ENCODE measurements at places on chromosomes 2 and 18.

DNA sequence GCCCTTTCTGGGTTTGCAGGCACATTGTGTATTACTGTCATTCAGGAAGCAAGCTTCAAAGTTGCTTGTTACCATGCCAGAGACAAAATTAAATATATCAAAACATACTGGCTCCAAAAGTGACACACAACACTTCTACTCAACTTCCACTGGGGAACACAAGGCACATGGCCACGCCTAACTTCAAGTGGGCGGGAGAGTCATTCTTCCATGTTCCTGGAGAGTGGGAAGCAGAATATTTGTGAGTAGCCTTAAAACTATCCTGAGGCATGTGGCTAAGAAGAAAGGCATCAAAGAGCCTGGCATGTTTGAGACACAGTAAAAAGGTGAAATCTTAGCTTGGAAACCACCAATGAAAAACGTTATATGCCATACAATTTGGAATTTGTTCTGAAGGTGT is 90.5 kb upstream of the TACR1 start:
- peak; percentile 34 for DNase-seq

- peak; percentile 84 for DNase-seq
These were observed 89.5 kb downstream of the COL6A3 start for GRCh38 chr2:237324405-237324831.

- DNase-seq: peak; percentile 31
These were observed 242.1 kb upstream of the OSR1 start for GRCh38 chr2:19600506-19600905.

DNA sequence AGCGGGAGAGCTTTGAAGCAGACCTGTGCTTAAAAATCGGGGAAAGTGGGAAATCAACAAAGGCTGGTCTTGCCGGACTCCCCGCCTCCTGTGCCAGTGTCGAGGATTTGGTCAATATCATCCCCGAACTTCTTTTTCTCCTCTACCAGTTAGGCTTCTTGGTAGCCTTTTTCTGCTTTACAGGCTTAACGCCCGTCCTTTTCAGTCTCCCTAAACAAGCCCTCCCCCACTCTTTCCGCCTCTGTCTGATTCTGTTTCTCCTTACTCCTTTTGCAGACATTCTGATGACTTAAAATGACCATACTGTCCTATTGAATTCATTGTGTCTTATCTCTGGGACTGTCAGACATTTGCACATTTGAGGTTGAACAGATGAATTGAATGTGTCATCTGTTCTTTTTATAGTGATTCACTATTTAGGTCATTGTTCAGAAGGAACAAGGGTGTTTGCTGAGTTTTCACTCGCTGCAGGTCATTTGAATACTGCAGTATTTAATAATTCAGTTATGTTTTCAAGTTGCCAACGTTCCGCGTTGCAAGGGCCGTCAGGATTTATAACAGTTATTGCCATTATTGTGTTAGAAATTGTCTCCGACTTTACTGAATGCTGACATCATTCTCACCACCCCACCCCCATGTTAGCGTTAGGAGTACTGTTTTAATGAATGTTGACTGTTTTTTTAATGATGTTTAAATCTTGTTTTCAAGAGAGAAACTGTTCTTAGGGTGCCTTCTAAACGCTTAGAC is 1.1 kb downstream of the ITGAV start:
- peak; percentile 51 for DNase-seq

GRCh38 chr2:44843641-44844310 is 97.7 kb upstream of the SIX3 start:
- no peak for DNase-seq

GRCh38 chr2:42799881-42800280 is 7.5 kb upstream of the HAAO start:
- DNase-seq: no peak

- DNase-seq: no peak
These were observed 36.8 kb upstream of the VPS54 start for GRCh38 chr2:64056021-64056420.

GRCh38 chr2:101124643-101125366 is 26.4 kb downstream of the TBC1D8 start:
- peak; percentile 48 for DNase-seq

- DNase-seq: no peak
These were observed 10.3 kb upstream of the SCN1A start for GRCh38 chr2:166138144-166138543.

DNA sequence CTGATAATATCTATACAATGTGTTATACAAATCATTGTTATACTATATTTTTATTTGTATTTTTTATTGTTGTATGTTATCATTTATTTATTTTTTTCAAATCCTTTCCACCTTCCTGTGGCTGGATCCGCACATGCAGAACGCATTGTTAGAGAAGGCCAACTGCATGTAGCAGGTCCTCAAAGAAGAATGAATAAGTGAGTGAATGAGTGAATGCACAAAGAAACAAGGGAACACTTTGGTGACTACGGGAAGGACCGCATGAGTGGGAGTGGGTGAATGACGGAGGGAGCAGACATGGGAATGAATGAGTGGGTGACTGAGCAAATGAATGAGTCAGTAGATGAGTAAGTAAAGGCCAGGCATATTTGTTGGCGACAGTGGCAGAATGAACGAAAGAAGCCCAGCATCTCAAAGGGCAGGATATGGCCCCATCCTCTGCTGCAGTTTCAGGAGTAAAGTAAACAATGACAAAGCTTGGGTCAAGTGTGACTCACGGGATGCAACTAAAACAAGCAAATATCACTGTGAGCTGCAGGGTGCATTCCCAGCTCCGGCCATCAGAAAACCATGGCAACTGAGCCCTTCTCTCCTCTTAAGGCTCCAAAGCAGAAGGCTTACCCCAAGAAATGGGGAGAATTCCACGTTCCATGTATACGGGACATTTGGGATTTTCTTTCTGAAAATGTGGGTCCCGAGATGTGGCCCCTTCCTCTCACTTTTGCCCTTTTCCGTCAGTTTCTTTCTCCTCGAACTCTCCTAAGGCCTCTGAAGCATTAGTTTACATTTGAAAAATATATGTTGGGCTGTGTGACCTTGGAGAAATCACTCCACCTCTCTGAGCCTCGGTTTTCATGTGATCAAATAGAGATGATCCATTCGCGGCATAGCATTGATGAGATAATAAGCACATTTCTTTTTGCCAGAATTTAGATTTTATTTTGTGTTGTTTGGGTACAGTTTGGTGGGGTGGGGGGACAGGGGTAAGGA is 24.5 kb downstream of the KCNF1 start:
- peak; percentile 97 for DNase-seq

- no peak for DNase-seq
These were observed 78.5 kb downstream of the MRPS9 start for GRCh38 chr2:105116348-105116747.

DNA sequence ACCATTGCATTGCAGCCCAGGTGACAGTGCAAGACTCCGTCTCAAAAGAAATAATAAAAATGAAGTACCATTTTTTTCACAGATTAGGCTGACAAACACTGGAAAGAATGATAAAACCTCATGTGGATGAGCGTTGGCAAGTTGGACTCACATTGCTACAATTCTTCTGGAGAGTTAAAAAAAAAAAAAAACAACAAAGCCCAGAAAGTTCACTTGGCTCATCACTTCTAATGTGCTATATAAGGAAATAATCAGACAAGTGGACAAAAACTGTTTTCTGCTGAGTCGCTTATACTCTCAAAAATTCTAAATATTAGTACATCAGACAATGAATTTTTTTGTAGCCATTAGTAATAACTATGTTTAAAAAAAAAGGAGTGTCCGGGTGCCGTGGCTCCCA is 38.4 kb downstream of the PKP4 start:
- DNase-seq: peak; percentile 79

DNA sequence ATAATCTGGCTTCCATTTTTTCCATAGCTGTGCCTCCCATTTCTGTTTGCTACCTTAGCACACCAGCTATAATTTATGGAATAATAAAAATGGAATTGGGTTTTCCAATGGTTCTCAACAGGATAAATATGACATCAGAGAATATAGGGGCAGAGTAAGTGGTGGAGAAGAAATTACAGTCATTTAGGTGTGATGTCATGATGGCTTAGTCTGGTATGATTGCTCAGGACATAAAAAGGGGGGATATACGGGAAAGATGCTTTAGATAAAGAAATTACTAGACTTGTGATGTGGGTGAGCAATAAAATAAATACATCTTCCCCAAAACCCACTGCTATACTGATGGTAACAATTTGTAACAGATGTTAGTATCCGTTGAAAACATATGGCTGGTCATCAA is 21.6 kb upstream of the KIF5C start:
- peak; percentile 3 for DNase-seq

DNA sequence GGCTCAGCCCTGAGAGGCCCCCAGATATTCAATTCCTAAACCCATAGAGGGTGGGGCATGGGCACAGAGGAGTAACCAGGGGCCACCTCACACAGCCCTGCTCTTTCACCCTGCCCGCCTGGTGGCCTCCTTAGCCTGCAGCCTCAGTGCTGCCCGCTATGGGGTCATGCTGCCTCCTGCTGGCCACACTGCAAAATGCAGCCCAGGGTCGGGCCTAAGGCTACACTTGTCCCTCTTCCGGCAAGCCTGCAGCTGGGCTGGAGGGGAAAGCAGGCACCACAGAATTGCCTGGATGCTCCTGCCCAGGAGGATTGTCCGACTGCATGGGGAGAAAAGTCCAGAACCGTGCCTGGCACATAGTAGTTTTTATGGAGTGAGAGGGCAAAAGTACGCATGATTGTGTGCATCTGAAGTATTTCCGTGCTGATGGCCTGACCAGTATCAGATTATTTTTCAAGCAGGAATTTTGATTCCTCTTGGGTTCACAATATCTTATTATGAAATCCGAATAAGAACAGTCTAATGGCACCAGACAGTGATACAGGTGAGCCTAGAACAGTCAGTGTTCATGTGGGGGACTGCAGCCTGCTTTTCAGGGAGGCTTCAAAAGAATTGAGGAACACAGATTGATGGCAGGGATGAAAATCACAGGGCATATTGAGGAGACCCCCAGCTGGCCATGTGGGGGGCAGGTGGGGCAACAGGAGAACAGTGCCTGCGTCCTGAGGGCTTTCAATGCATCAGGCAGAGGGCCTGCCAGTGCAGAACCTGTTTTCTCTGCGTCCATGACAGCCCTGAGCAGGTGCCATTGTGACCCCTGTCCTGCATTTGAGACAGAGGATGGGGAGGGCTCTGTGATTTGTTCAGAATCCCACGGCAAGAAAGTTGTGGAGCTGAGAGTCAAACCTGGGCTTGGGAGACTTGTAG is 51.2 kb upstream of the ALPP start:
- DNase-seq: peak; percentile 31

GRCh38 chr2:165003443-165004130 is 48.3 kb upstream of the SLC38A11 start:
- DNase-seq: no peak

GRCh38 chr2:13414897-13415296 is 698.2 kb downstream of the TRIB2 start:
- no peak for DNase-seq

DNA sequence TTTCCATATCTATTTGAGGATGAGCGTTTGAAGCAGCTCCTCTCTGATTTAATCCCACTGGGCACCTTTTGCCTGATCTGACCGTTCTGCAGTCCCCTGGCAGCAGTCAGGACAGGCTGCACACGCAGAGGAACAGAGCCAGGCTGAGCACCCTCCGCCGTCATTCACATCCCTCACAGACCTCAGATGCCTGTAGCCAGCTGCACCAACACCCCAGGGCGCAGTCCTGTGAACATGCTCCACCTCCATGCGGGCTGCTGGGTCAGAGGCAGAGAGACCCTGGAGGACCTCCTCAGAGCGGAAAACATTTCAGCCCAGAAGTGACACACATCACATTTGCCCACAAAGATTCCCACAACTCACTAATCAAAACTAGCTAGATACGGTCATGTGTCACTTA is 146.1 kb downstream of the SEPTIN10 start:
- no peak for DNase-seq

GRCh38 chr18:22914633-22915032 is 18.5 kb upstream of the RBBP8 start:
- DNase-seq: no peak

DNA sequence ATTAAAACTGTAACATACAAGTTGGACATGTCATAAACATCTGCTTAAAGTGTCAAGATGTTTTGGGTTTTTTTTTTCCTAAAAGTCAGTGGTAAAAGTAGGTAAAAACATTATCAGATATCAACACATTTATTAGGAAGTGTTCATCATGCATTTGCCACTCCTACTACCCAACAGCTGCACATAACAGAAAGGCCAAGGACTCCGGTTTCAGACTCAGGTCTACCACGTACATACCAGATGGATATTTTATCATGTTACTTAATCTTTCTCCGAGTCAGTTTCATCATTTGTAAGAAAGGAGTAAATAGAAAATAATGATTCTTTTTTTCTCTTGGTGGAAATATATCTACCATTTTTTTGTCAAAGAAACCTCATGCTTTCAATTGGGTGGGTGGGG is 192.3 kb downstream of the UBE2E3 start:
- DNase-seq: no peak

DNA sequence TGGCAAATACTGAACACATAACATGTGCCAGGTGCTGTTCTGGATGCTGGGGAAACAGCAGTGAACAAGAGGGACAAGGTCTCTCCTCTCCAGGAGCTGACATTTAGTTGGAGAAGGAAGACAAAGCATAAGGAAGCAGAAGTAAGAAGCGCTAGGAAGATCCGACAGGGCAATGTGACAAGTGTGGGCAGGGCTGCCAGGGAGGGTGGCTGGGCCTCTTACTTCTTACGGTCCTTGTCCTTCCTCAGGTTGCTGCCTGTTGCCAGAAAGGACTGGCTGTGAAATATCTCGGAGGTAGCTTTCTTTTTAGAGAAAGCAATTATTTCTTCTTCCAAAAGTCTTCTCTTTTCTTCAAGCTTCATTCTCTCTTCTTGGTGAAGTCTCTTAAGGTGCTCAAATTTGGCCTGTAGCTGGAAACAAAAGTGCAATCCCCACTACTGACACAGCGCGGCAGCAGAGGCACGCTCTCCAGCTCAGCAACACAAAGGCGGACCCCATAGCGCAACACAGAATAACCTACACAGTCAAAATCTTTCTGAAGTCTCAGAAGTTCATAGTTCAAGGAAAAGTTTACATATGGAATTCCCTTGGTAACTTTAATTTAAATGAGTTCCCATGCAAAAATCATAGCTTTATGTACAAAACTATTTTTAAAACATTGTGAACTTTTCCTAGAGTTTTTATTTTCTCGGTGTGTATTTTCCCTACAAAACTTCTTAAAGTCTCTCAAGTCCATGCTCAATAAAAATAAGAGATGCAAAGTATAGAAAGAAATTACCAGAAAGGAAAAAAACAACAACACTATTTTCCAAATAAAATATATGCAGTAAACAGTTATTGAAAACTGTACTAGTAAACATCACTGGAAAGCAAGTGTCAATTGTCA is 67.7 kb downstream of the SEPTIN10 start:
- DNase-seq: peak; percentile 55

Measured in fibroblast of skin of right quadriceps (primary cell).